ENCODE measurements at places on chromosomes 3 and 15.
A peak's percentile ranks its signal among the peaks of the same experiment; 100 is the strongest.

DNA sequence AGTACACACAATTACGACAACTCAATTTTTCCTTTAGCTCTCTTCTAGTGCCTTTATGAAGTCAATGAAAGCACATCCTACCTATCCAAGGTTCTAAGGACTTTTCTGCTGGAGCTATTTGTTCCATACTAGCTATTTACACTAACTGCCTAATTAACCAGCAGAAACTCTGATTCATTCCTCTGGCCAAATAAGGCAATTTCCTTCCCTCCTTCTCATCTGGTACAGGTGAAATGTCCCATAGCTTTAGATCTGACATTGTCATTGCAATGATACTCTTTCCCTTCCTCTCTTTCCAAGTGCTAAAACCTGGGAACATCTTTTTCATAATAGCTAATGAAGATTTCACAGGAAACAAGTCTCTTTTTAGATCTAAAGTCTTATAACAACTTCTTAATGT is 521.7 kb downstream of the SOX2 start:
- DNase-seq = no peak
- H3K36me3 ChIP-seq = no peaks in the 10 kb centered on the region
- peaks cover 4% of the 10 kb centered on the region for H3K27me3 ChIP-seq
- no peak overlapping the region for H3K27ac ChIP-seq
- peaks cover 8% of the 10 kb centered on the region for H3K4me1 ChIP-seq
- no peak overlapping the region for H3K4me3 ChIP-seq

DNA sequence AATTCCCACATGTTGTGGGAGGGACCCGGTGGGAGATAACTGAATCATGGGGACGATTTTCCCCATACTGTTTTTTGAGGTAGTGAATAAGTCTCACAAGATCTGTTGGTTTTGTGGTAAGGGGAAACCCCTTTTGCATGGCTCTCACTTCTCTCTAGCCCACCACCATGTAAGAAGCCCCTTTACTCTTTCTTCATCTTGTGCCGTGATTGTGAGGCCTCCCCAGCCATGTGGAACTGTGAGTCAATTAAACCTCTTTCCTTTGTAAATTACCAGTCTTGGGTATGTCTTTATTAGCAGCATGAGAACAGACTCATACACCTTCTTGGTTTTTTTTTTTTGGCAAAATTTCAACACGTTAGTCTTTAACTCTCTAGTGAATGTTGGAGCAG is 18.1 kb downstream of the ARL8B start:
- H3K4me1 ChIP-seq = peaks cover 18% of the 10 kb centered on the region
- H3K27me3 ChIP-seq = no peaks in the 10 kb centered on the region
- peaks cover 58% of the 10 kb centered on the region for H3K36me3 ChIP-seq
- no peak for DNase-seq

DNA sequence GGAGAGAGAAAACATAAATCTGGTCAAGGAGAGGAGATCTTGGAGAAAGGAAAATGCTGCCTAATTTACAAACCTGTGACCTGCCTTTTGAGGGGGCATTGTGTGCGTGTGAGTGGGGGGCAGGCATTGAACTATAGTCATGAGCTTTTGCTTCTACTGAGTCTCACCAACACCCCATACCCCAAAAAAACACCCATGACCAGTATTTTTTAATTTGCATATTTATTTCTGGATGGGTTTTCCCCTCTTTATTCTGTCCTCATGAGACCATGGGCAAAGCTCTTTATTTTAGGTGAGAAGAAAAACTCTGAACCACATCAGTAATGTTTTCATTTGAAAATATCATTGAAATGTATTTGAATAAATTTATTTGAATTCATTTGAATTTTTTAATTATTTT is 20.6 kb downstream of the CD80 start:
- no peaks in the 10 kb centered on the region for H3K36me3 ChIP-seq
- H3K27ac ChIP-seq = no peak overlapping the region
- no peak overlapping the region for H3K4me3 ChIP-seq
- peaks cover under 1% of the 10 kb centered on the region for H3K4me1 ChIP-seq
- DNase-seq = no peak

- peaks cover 3% of the 10 kb centered on the region for H3K27me3 ChIP-seq
- H3K27ac ChIP-seq = peak overlapping the region; percentile 97
- DNase-seq = no peak
- H3K4me1 ChIP-seq = peaks cover 90% of the 10 kb centered on the region
- peak overlapping the region; percentile 92 for H3K4me3 ChIP-seq
Observed at GRCh38 chr15:64460724-64461720, 644 bp downstream of the ZNF609 start.

GRCh38 chr3:132253262-132253878 is 63.8 kb upstream of the ACP3 start:
- no peaks in the 10 kb centered on the region for H3K36me3 ChIP-seq
- peaks cover 7% of the 10 kb centered on the region for H3K27me3 ChIP-seq
- H3K4me1 ChIP-seq = peaks cover 4% of the 10 kb centered on the region
- peak; percentile 12 for DNase-seq

- peak overlapping the region; percentile 55 for H3K27ac ChIP-seq
- no peaks in the 10 kb centered on the region for H3K27me3 ChIP-seq
- no peak overlapping the region for H3K4me3 ChIP-seq
Observed at GRCh38 chr3:3600665-3601340, 198.4 kb upstream of the LRRN1 start.

DNA sequence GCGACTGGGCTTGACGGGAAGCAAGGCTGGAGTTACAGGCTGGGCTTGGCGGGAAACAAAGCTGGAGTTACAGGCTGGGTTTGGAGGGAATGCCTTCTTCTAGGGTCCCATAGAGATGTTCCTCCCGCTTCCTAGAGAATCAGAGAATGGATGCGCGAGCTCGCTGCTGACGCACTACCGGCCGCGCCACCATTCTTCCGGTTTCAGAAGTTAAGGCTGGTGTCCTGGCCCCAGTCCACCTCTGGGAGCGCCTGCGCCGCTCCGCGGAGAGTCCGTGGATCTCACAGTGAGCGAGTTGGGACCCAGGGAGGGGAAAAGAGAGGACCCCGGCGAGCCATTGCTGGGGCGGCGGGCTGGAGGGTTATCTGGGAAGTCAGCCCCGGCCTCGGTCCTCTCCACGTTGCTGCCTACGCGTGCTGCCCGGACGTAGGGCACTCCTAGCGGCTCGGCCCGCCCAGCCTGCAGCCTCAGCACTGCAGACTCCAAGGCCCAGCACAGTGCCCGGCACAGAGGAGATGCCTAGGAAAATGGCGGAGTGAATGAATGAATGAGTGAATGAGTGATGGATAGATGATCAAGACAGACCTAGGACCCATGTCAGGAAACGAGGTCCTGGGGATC is at the start of gene ZNF502:
ZNF502 (plus strand) TSS at position 206 of the 621 bp plus-strand sequence. CDS start 7,602 bp downstream, outside the sequence.
- peak within 1 kb of the TSS; percentile 75 for H3K4me3 ChIP-seq
- H3K4me1 ChIP-seq = no peaks in the 10 kb centered on the region
- peaks cover 12% of the 10 kb centered on the region for H3K27me3 ChIP-seq
- H3K27ac ChIP-seq = no peak within 1 kb of the TSS

GRCh38 chr15:100033140-100033857 is 300.1 kb upstream of the LYSMD4 start:
- no peaks in the 10 kb centered on the region for H3K27me3 ChIP-seq
- no peak overlapping the region for H3K4me3 ChIP-seq
- no peak overlapping the region for H3K27ac ChIP-seq
- peaks cover 9% of the 10 kb centered on the region for H3K36me3 ChIP-seq
- H3K4me1 ChIP-seq = no peaks in the 10 kb centered on the region

GRCh38 chr15:61613729-61614128 is 384.6 kb upstream of the RORA start:
- H3K4me3 ChIP-seq = no peak overlapping the region
- peaks cover 22% of the 10 kb centered on the region for H3K36me3 ChIP-seq
- H3K4me1 ChIP-seq = no peaks in the 10 kb centered on the region
- DNase-seq = no peak
- H3K27me3 ChIP-seq = peaks cover 8% of the 10 kb centered on the region
- no peak overlapping the region for H3K27ac ChIP-seq

DNA sequence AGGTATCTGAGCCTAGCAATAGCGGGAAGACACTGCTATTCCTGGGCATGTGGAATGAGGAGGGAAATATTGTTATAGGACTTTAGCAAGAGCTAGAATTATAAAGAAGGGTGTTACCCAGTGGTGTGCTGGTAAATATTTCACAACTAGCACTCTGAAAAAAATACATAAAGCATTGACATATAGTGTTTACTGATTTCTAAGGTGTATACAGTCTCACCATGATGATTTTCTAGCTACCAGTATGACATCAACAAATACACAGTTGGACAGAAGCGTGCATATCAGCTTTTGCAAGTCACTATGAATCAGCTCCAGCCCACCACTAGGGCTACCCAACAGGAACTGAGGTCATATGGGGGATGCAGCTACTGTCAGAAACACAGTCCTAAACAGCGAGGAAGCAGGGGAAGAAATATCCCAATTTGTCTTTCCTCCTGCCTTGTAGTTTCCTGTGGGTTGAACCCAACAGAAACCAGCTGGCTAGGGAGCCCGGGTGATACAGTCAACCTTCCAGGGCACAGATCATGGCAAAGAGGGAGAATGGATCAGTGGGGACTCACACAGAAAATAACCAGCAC is 39.6 kb downstream of the HGD start:
- peaks cover 4% of the 10 kb centered on the region for H3K27me3 ChIP-seq
- no peak overlapping the region for H3K27ac ChIP-seq
- H3K4me1 ChIP-seq = peaks cover 11% of the 10 kb centered on the region

GRCh38 chr3:33420966-33421365 is 19.2 kb downstream of the UBP1 start:
- no peak overlapping the region for H3K4me3 ChIP-seq
- H3K4me1 ChIP-seq = peaks cover 6% of the 10 kb centered on the region
- peaks cover 81% of the 10 kb centered on the region for H3K36me3 ChIP-seq
- no peak for DNase-seq
- no peaks in the 10 kb centered on the region for H3K27me3 ChIP-seq

- peaks cover 32% of the 10 kb centered on the region for H3K4me1 ChIP-seq
- DNase-seq = no peak
- H3K36me3 ChIP-seq = peaks cover 27% of the 10 kb centered on the region
Observed at GRCh38 chr15:101213570-101213969, 38.3 kb downstream of the CHSY1 start.

DNA sequence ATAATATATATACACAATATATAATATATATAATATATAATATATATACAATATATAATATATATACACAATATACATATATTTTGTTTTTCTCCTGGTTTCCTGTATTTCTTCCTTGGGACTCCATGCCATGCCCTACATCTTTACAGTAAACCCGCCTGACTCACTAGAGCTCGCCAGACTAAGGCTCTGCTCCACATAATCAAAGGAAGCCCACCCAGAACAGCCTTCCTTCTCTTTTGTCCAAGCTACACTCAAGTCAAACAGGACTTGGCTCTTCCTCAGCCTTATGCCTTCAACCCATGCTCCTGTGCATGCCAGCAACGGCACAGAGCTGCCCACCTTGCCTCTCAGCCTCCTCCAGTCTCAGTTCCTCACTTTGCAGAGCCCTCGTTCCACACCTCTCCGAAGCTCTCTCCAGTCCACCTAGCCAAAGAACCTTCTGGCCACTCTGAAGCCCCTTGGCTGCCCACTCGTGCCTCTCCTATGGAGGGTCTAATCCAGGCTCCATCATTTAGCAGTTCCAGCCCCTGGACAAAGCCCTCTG is 109.1 kb downstream of the RFTN1 start:
- no peak overlapping the region for H3K4me3 ChIP-seq
- H3K27ac ChIP-seq = peak overlapping the region; percentile 77
- H3K27me3 ChIP-seq = no peaks in the 10 kb centered on the region
- DNase-seq = no peak

GRCh38 chr3:30232142-30232541 is 374.3 kb upstream of the TGFBR2 start:
- H3K36me3 ChIP-seq = no peaks in the 10 kb centered on the region
- no peak overlapping the region for H3K4me3 ChIP-seq
- peaks cover 27% of the 10 kb centered on the region for H3K4me1 ChIP-seq
- H3K27me3 ChIP-seq = no peaks in the 10 kb centered on the region
- no peak for DNase-seq

DNA sequence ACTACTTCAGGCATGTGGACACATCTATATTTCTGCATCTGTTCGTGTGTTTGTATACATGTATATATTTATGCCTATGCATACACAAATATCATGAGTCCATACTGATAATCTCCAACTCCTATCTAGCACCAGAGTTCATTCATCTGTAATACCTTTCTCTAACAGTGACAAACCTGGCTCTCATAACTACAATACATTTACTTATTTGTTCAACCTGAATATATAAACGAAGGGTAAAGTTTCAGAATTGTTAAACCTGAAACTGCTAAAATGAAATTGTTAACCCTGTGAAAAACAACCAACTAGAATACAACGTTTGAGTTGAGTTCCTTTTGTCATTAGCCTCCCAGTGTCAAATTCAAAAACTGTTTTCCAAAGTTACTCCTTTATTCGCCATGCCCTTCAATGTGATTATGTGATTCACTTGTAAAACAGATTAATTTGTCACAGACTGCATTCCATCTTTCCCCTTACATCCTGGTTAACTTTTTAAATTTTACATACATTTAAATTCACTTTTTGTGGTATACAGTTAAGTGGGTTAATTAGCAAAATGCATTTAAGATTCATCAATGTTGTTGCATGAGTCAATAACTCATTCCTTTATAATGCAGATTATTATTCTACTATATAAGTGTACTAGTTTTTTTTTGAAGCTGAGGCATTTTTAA is 58.5 kb downstream of the PIK3R4 start:
- H3K36me3 ChIP-seq = peaks cover 45% of the 10 kb centered on the region
- no peaks in the 10 kb centered on the region for H3K27me3 ChIP-seq
- no peaks in the 10 kb centered on the region for H3K4me1 ChIP-seq
- no peak for DNase-seq

- peaks cover 2% of the 10 kb centered on the region for H3K4me1 ChIP-seq
- no peaks in the 10 kb centered on the region for H3K27me3 ChIP-seq
- no peaks in the 10 kb centered on the region for H3K36me3 ChIP-seq
Observed at GRCh38 chr3:117705011-117705410, 995.4 kb downstream of the TUSC7 start.

DNA sequence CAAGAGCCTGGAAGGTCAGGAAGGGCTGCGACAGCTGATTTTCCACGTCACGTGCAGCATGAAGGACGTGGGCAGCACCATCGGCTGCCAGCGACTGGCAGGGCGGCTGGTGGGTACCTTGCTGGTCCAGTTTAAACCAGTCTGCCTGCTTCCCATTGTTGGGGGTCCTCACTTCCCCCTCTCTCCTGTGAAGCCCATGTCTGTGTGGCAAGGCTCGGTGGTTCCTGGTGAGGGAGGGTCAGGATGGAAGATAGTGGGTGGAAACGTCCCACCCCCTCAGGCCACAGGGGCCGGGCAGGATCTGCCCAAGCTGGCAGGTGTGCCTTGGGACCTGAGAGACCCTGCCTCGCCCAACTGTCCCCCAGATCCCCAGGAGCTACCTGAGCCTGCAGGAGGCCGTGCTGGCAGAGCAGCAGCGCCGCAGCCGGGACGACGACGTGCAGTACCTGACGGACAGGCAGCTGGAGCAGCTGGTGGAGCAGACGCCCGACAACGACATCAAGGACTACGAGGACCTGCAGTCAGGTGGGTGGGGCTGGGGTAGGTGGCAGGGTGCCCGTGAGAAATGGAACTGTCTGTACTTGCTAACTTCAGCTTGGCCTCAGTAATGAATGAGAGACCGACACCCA is 108.2 kb downstream of the LRRK1 start:
- H3K27me3 ChIP-seq = peaks cover 31% of the 10 kb centered on the region
- H3K27ac ChIP-seq = no peak overlapping the region
- no peak for DNase-seq
- H3K4me1 ChIP-seq = peaks cover 16% of the 10 kb centered on the region
